ENCODE measurements at places on chromosomes 1 and 21.

DNA sequence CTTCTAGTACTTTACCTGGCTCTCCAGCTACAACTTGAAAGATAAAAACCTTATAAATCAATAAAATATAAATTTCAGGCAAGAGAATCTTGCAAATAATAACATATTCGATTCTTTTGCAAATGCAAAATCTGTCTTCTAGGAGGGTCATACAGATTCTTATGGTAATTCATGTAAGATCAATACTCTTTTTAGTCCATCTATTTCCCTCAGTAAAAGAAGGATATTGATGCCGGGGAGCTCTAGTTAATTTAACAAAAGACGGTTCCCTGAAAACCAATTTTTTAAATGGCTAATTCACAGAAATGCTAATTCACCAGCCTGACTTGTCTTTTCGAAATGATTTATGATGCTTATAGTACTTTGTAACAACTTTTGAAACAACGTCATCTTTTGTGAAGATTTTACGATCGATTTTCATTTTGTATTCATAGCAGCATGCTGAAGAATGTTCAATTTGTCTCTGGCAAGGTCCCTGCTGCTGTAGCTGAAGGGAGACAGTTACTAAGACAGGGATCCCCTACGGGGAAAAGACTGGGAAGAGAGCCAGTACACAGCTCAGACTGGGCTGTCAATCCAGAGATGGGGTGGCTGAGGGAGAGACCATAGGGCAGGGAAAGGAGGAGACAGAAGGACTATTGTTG is 90.6 kb upstream of the SPAG17 start:
- DNase-seq, result no peak

- DNase-seq, result no peak
These were observed 105.5 kb downstream of the EBNA1BP2 start for GRCh38 chr1:43066578-43066977.

- DNase-seq, result no peak
These were observed 4.0 kb downstream of the FAAP20 start for GRCh38 chr1:2190491-2190976.

- no peak for DNase-seq
These were observed 75.2 kb downstream of the TRABD2B start for GRCh38 chr1:47921935-47922415.

Measured in endothelial cell of umbilical vein (primary cell).